ENCODE measurements at places on chromosomes 12 and 14.

GRCh38 chr14:97290977-97291376 is 493.8 kb downstream of the VRK1 start:
- no peak for DNase-seq

- DNase-seq = no peak
Observed at GRCh38 chr14:83830316-83830715, 1699.6 kb upstream of the FLRT2 start.

DNA sequence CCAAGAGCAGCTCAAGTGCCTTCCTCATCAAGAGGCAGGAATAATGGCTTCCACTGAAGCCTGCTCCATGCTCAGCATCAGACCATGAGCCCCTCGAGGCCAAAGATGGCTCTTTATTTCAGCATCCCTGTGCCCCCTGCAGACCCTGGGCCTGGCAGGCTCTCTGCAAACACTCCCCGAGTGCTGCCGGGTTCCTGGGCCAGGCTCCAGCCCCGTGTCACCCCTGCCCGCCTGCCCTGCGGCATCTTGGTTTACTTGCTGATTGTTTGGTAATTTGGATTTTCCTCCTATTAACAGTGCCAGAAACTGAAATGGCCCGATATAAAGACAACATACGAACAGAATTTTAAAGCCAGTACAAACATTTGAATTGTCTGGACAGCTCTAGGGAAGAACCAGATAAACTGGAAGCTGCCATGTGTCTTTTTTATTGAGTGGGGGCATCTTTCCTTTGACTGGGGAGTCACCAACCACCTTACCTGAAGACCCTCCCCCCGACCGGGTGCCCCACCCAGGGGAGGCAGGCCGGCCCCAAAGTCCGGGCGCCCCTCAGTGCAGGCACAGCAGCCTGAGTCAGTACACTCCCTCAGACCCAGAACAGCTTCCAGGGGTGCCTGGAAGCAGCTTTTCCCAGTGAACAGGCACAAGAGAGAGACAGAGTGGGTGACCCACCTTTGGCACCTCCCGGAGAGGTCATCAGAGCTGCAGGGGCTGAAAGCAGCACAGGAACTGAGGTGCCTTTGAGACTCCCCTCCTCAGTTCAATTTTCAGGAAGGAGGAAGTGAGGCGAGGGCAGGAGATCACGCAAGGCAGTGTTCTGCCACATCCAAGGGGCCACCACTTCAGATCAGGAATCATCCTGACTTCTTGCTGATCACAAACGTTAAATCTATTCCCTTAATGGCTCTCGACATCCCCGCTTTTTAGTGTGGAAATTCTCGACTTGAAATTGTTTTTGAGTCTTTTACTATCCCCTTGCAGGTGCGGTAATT is 30.6 kb downstream of the ITPK1 start:
- no peak for DNase-seq

DNA sequence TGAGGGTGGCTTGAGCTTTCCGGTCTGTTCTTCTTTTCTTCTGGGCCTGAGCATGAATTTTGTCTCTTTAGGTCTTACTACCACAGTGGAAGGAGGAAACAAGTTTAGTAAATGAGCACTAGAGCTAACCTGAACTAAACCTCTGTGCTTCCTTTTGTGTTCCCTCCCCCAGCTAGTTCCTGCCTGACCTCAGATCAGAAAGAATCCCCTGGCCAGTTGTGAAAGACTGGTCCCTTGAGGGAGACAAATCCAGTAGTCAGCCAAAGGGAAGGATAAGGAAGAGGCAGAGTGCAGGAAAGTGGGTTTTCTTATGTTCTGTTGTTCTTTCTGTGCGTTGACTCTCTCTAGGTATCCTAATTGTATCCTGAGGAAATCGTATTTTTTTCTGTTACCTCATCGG is 17.5 kb downstream of the ZNF664 start:
- DNase-seq = peak; percentile 14

DNA sequence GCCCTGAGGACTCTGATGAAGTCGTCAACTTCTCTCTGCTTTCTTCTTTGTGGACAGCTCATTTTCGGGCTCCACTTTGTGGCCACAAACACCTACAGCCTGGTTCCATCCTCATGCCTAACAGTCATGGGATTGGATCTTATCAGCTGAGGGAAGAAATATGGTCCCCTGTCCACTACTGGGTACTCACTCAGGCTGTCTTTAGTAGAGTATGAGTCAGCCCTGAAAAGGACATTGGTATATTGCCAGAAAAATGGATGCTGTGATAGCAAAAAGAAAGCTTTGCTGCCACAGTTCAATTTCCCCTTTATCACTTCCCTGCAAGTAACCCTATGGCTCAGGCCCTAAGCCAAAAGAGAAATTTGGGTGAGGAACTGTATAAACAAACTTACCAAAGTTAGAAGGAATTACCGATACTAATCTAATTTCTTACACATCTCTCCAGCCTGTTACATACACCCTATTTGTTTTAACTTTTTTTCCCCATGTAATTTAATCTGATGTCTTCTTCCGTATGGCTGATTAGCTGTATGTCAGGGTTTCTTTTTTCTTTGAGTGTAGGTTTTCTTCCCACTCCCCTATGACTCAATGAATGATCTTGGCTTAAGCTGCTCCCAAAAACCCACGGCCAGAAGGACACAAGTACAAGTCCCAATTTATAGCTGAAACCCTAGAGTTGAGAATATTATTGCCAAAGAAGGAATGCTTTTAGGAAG is 29.1 kb downstream of the MTHFD1 start:
- no peak for DNase-seq

DNA sequence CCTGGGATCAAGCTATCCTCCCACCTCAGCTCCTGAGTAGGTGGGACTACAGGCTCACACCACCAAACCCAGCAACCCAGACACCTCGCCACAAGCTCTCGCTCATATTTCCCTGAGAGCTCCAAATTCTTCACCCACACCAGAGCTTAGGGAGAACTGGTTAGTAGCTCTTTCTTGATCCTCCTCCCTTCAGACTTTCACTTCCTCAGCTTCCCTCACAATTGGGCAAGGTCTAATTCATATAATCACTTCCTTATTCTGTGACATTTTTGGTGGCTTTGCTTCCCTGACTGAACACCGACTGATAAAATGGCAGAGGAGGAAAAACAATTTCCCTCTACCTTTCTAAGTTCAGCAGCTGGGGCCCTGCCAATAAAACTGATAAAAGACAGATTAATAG is 88.5 kb downstream of the GXYLT1 start:
- DNase-seq = no peak

Data from HuH-7 (cell line).